ENCODE measurements at places on chromosomes 5 and 9. TPM values are rescaled to one million over a fixed set of nuclear protein-coding genes. Genes with fewer than 3 reads are reported as not detected.
A peak's percentile ranks its signal among the peaks of the same experiment; 100 is the strongest.

DNA sequence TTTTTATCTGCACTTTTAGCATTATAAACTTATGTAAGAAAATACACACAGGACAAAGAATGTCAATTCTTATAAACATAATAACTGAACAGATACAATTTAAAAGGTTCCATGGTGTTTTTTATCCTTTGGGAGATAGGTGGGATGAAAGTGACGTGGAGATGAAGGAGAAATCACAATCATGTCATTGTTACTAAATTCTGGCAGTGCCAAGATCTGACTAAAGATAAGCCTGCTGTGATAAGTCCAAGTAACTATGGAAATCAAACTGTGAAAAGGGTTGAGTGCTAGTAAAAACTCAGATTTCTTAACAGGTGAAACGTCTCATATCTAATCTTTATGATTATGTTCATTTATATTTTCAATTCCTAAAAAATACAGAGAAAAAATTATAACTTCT is 11.1 kb downstream of the LEAP2 start:
- no peak for DNase-seq

DNA sequence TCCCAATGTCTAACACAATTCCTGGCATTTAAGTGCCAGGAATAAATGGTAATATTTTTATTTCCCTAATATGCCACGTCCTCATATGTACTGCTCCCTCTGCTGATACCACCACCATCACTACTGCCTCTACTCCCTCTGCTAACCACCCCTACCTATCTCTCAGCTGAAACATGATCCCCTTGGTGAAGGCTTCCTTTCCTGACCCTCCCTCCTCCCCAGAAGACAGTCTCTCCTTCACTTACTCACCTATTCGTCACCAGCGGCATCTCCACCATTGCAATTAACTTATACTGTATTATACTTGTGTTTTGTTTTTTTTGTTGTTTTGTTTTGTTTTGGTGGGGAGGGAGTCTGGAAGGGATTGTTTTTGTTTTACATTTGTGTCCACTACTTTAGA is 4.8 kb downstream of the DENND1A start:
- no peak for DNase-seq

- DNase-seq = no peak
These were observed 61.3 kb upstream of the IQGAP2 start for GRCh38 chr5:76341651-76342334.

DNA sequence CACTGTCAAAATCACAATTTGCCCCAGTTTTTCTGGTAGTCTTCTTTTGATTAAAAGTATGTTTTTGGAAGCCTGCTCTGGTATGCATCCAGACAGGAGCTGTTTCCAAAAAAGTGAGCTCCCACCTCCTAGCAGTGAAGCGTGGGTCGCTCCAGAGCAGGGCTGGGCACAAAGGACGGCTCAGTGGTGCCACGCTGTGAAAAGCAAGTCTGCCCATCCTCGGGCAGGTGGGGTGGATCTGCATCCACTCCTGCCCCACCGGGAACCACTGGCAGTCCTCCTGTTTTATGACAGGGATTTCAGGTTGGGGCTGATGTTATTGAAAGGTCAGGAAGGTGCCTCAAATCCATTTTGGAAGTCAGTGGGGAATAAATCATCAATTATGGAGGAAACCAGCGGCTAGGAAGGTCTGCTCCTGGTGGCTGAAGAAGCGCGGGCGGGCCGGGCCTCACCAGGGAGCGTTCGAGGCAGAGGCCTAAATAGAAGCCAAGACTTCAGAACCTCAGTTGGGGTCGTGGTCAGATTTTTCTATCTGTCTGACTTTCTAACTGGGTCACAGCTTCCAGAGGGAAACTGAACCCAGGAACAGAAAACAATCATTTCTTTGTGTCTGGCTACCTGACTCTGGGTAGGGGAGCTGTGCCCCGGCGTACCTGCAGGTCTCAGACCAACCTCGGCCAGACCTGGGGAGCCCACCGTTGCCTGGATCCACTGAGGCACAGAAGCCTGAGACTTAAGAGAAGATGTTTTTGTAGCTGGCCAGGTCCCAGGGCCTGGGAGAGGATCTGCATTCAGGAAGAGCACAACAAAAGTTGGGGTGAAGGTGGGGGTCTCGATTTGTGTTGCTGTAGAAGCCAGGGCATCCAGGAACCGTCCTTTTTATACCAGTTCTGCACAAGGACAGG is 168.1 kb downstream of the PAX5 start:
- no peak for DNase-seq

DNA sequence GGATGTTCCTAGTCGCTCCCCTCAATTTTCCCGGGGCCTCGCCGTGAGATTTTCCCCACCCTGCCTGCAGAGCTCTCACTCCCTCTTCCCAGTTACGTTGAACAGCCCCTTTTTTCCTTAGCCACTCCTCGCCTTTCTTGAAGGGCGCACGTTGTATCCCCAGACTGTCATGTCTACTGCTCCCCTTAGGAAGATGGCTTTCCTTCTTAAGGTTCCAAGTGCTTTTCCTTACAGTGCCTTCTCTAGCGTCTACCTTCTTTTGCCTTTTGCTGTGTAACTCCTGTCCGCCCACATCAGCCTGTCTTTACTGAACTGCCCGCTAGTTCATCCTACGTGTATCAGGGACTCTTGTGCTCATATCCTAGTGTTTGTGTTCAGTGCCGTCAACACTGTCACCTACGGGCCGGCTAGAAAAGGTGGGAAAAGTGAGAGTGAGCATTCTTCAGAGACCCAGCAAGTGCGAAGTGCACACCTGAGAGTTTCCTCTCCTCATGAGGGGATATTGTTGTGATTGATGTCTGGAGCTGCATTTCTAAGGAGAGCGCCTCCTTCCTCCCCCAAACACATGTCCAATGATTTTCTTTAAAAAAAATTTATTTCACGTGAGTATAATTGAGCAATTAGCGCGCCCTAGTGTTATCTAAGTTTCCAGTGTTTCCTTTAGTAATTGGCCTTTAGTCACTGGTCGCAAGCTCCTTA is 764 bp downstream of the CAMLG start:
- peak; percentile 11 for DNase-seq

GRCh38 chr5:33978306-33978705 is 6.2 kb downstream of the SLC45A2 start:
- no peak for DNase-seq

GRCh38 chr9:104912606-104913005 is 15.3 kb downstream of the ABCA1 start:
- DNase-seq = no peak

DNA sequence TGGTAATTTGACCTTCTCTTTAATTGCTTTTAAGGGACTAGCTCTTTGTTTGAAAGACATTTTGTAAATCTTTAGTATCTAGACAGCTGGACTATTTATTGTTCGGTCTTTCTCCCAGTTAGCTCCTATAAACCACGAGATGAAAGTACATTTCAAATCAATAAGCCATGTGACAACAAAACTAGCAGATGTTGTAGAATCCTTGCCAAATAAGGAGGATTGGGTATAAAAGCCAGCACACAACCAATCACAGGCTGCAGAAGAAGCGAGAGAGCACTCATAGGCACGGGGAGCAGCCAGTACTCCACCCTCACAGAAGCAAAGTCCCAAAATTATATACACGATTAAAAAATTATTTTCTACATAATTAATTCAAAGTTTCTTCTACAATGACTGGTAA is 8.1 kb upstream of the OMD start:
- no peak for DNase-seq

- DNase-seq = no peak
These were observed 379.5 kb downstream of the TMEM232 start for GRCh38 chr5:110346893-110347358.

DNA sequence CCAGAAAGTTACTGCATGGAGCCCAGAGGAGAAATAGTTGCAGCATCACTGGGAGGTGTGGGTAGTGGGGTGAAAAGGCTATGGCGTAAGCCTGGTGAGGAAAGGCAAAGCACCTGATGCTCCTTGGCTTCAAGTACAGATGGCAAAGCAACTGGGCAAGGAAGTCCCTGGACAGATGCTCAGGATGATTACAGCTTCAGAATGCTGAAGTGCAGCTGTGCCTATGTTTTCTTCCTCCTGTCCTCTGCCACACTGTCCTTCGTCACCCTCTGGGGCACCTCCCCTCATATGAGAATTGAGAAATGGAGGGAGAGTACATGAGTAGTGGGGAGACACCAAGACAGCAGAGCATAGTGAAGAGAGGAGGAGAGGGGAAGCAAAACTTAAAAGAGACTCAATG is 328.0 kb downstream of the PDE4D start:
- no peak for DNase-seq

DNA sequence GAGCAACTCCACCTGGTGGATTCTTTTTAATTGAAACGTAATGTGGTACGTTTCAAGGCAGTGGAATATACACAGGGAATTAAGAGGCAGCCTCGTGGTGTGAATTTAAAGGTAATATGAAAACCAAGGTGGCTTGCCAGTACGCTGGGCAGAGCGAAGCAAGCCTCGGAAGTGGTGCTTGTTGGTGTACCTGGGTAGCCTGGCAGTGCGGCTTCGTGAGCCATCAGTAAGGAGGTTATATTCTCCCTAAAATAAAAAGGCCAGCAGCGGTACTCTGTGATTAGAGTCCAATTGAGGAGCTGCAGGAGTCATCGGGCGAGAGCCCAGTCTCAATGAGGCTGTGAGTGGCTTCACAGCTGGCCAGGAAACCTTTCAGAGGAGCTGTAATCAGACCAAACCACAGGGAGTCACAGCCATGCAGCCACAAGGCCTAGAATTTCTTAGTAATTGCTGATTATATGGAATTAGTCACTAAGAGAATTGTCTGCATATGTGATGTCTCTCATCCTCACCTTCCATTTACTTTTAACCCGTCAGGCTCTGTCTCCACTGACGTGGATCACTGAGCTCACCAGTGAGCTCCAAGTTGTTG is 57.7 kb downstream of the DCP2 start:
- no peak for DNase-seq

DNA sequence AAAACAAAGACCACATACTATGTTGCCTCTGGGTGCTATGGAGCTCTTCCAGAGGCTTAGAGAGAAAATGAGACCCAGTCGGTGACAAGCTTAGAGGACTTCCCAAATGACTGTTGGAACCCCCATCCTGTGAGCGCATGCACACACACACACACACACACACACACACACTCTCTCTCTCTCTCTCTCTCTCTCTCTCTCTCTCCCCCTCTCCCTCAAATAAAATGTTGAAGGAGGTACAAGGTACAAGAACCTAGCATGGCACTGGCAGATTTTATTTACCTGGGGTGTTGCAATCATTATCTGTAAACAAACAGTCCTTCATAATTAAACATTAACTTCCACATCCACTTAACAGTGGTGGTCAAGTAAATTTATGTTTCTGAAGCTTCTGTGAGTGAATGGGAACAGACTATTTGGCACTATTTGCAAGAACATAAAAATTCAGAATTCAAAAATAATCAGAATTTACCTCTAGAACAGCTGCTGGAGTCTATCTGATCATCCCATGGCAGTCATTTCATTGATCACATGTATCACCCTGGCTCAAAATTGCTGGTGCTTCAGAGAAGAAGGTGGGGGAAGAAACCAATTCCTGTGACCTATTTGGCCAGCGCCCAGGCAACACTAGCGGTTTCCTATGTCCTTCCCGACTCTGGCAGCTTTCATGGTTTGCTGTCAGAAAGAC is 24.9 kb downstream of the TRPM3 start:
- no peak for DNase-seq

- peak; percentile 11 for DNase-seq
These were observed 48.1 kb downstream of the CFAP90 start for GRCh38 chr5:7802855-7803254.

The BTNL3 gene
- not detected for total RNA-seq

The FREM1 gene
- total RNA-seq = not detected

The FOXD4L3 gene
- not detected for total RNA-seq
